ENCODE measurements at places on chromosomes 1 and 21.

DNA sequence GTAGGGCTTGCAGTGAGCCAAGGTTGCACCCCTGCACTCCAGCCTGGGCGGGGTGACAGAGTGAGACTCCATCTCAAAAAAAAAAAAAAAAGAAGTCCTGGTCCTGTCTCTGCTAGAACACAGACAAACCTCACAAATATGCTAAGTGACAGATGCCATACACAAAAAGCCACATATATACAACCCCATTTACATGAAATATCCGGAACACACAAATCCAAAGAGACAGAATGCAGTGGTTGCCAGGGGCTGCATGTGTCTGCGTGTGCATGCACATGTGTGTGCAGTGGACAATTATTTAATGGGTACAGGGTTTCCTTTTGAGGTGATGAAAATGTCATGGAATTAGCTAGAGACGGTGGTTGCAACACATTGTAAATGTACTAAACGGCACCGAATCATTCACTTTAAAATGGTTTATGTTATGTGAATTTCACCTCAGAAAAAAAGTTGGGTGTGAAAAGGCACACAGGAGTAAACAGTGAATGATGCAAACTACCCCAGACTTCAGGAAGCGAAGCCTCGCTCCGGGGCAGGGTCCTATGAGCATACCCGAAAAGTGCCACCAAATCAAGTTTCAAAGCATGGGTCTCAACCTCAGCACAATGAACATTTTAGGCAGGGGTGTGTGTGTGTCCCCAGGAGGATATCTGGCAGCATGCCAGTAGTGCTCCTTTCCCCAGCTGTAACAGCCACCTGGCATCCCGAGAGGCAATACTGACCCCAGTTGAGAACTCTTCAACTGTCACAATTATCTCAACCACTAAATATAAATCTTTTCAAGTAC is 48.3 kb downstream of the GNB1 start:
- no peak for DNase-seq

GRCh38 chr21:45594721-45595489 is 48.6 kb upstream of the PCBP3 start:
- no peak for DNase-seq

GRCh38 chr1:94899756-94900155 is 27.2 kb downstream of the CNN3 start:
- no peak for DNase-seq

DNA sequence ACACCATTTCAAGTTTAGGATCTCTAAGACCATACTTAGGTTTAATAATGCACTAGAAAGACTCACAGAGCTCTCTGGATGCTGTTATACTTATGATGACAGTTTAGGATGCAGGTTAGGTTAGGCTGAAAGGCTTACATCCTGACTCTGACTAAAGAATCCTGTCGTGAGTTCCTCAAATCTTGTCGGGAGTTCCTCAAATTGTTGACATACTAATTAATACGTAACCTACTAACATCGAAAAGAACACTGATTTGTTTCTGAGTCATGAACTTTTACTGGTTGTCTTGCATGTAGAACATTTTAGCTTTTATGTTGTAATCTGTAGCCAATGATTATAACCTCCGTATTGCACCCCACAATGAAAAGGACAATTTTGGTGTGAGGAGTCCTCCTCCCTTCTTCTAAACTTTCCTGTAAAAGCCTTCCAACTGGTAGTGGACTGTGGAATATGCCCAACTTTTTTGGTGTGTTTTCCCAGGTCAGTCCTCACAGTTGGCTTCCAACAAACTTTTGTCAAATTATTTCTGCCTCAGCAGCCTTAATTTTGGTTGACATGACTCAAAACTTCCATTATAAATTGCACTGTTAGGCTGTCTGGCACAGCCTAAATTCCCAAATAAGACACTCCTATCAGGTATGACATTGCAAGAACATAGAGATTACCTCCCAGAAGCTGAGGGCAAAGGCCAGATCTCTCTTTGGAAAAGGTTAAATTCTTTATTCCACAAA is 107.9 kb upstream of the PALMD start:
- no peak for DNase-seq

DNA sequence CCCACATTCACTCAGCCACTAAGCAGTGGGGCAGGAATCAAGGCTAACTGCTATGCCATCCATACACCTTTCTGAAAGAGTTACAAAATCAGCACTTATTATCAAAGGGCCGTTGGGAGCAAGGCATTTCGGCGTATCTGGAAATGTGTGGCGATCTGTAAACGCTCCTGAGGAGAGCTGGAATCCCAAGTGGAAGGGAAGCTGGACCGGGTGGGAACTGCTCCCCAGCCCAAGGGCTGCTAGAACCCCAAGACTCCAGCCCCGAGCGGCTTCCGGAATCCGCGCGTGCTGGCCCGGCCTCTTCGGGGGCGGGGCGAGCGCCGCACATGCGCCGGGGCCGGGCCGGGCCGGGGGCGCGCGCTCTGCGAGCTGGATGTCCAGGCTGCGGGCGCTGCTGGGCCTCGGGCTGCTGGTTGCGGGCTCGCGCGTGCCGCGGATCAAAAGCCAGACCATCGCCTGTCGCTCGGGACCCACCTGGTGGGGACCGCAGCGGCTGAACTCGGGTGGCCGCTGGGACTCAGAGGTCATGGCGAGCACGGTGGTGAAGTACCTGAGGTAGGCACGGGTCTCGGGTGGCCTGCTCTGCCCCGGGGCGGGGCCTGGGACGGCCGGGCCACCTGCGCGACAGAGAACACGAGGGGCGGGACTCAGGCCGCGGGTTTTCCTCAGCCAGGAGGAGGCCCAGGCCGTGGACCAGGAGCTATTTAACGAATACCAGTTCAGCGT is at the start of gene NAXE:
Gene NAXE (plus strand): TSS at position 345 of the 726 bp plus-strand sequence. CDS start 29 bp downstream, at position 374.
- peak; percentile 64 for DNase-seq

GRCh38 chr1:247079141-247079874 is 697 bp upstream of the ZNF670 start:
- no peak for DNase-seq

GRCh38 chr1:89149229-89149628 is 23.3 kb upstream of the GBP2 start:
- DNase-seq: no peak

DNA sequence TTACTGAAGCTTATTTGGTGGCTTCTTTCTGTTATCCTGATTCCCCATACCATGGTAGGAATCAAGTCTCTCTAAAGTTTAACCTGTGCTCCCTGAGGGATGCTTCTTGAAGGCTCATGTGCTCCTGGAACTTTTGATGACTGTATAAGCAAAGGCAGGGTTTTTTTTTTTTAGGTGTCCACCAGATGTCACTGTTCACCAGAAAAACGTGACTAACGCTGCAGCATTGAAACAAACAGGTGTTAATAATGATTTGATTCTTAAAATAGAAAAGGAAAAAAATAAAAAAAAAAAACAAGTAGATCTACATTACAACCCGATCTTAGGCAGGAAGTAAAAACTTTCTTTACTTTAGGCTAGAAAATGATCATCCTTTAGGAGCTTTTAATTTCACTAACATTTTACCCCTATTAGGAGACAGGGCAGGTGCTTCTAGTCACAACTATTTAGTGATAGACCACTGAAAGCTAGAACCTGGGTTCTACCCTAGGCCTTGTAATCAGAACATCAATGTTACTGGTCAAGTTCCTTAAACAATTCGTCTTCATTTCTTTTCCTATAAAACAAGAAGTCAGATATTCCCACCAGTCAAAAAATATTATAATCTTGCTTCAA is 223.0 kb downstream of the PLA2G4A start:
- peak; percentile 20 for DNase-seq

DNA sequence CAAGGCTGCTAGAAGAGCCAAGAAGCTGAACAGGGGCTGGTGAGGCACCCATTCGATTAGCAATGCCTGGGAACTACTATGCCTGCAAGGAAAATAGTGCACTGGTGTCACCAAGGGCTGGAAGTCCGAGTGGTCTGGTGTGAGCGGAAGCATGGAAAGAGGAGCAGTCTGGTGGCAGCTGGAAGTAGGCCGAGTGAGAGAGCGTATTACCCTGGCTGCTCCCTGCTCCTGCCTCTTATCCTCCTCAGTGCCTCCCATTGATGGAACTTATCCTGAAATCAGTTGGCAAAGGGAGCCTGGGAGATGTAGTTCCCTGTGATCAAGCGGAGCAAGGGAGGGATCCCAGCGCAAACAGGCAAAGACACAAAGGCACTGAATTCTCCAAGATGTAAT is 9.6 kb downstream of the SMAP2 start:
- no peak for DNase-seq

- DNase-seq: no peak
Observed at GRCh38 chr1:209831615-209832014, 3.8 kb downstream of the UTP25 start.

- no peak for DNase-seq
Observed at GRCh38 chr1:165507570-165507969, 36.2 kb upstream of the LRRC52 start.

DNA sequence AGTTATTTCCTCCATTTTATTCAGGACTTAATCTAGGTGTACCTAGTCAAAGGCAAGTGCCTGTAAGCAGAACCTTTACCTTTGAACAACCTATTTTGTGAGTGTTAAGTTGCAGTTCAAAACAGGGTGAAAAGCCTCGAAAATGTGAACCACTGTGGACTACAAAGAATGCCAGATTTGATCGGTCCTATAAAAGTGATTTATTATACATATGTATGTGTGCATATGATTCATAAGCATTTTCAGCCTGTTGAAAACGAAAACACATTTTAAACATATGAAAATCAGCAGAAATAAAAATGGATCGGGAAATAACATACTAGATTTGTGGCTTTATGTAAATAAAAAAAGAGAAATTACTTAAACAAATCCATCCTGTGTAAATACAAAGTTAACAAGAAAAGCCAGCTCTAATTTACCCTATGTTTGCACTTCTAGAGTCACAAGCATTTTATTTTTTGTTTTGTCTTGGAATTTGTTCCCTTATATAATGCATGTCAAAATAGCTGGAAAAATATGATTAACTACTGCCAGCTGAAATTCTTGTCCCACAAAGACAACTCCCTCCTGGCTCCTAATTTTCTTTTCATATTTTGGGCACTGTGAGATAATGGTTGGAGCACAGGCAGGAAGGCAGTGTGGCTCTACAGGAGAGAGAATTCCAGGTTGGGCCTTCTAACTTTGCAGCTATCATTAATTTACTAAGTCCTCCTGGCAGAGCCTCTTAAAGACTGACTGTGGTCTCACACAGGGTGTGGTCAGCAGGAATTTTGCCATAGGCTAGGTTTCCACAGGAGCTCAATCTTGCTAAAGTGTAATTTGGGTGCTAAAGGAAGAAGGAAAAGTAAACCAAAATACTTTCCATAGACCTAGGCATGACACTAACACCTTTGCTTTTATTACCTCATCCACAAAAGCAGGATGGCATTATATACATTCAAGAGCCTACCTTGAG is 70.2 kb upstream of the CDC42BPA start:
- DNase-seq: no peak

DNA sequence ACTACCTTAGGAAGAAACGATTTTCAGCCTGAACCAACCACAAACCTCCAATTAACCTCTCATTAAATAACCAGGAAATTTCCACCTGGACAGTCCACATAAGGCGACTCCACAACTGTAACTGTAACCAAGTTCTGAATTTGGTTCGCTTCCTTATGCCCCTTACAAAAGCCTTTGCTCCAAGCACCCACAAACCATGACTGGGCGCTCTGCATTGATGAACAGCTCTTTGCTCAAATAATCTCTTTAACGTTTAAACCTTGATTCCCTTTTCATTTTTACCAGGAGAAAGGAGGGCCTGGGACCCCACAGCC is 38.2 kb upstream of the ZNF124 start:
- no peak for DNase-seq

DNA sequence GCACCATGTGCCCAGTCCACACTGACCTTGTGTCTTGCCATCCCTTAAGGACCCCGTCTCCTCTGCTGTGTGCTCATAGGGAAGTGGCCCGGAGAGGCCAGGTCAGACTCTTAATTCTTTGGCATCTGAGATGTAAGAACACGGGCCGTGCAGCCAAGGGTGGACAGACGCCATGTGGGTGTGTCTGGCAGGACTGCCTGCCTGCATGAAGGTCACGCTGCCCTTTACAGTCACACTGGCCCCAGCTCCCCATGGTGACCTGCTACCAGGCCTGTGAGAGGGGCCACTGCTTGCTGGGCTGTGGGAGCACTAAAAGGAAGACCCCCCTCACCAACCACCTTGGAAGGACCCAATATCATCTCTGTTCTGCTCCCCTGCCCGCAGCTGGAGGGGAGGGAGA is 17.7 kb downstream of the DHRS3 start:
- no peak for DNase-seq

GRCh38 chr21:36082237-36082664 is 12.4 kb downstream of the CBR1 start:
- no peak for DNase-seq

- DNase-seq: no peak
Observed at GRCh38 chr21:35367553-35367952, 318.5 kb upstream of the RUNX1 start.

GRCh38 chr1:184973272-184974055 is 844 bp downstream of the NIBAN1 start:
- no peak for DNase-seq

GRCh38 chr1:113118266-113118665 is 45.3 kb downstream of the LRIG2 start:
- no peak for DNase-seq

DNA sequence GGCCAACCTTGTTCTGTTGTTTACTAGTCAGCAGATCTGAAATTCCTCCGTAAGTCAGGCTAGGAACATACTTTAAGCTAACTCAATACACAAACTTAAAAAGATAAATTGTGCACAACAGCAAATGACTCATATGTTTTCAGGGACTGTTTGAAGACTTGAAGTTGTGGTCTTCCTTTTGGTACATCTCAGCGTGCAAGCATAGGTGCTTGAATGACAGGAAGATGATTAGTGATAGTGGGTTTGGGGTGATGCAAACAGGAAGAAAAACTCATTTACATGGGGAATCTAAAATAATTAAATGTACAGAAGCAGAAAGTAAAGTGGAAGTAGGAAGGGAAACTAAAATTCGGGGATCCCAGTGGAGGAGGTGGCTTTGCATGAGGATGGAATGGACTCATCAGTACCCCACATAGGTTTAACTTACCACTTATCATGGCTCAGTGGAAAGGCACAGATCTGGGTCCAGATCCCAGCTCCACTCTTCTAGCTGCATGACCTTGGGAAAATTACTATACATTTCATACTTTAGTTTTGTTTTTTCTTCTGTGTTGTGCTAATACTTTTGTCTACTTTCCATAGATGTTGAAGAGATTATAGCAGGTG is 122.3 kb downstream of the XCL2 start:
- DNase-seq: no peak
